ENCODE measurements at places on chromosomes 5 and 9.

DNA sequence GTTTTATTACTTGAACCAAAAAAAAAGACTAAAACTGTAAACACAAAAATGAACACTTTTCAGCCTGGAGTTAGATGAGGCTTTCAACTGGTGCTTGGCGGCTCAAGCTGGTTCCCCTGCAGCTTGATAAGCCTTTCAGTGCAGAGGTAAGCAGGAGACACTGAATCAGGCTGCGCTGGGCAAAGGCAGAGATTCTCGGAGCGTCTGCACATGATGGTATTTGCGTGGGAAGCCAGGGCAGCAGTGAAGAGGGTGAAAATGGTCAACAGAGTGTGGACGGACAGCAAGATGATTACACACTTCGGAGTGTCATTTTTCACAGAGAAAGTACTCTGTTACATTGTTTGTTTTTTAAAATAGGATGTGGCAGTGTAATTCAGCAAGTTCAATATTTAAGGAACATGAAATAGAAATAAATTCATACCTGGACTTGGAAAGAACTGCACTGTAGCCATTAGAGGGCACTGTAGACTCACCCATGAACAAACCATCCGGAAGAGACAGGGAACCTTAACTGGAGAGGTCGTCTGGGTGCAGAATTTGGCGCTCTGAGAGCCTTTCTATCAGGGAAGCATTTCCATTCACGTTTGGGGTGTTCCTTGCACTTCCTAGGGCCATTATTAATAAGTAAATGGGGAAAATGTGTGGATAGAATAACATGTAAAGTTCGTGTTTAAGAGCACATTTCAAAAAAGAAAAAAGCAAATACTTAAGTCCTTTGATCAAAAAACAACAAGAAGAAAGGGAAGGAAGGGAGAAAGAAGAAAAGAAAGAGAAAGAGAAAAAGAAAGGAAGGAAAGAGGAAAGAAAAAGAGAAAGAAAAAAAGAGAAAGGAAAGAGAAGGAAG is 69.8 kb downstream of the ICE1 start:
- peak; percentile 51 for DNase-seq

GRCh38 chr5:150783422-150783928 is 4.9 kb downstream of the SMIM3 start:
- DNase-seq, result no peak

GRCh38 chr5:180869587-180869986 is 8.5 kb upstream of the ZFP62 start:
- no peak for DNase-seq

DNA sequence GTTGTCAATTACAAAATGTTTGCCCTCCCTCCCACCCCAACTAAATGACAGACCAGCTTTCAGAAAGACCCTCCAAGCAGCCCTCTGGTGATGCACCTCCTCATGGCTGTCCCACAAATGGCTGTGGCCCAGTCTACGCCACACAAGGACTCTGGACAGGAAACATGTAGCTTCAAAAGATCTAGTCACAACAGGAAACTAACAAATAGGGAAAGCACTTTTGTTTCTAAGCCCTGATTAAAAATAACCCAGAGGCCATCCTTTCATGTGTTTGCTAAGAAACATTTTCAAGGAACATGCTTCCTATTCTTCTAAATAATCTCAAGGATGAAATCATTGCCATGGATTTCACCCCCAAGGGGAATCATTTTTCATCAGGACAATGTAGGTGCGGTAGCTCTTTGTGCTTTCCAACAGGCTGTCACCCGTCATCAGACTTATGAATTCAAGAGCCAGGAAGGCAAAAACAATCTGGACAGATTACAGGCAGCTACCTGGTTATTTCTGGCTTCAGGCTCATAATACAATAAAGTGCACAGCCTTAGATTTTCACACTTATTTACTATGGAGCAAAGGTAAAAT is 20.1 kb downstream of the PCSK1 start:
- no peak for DNase-seq

DNA sequence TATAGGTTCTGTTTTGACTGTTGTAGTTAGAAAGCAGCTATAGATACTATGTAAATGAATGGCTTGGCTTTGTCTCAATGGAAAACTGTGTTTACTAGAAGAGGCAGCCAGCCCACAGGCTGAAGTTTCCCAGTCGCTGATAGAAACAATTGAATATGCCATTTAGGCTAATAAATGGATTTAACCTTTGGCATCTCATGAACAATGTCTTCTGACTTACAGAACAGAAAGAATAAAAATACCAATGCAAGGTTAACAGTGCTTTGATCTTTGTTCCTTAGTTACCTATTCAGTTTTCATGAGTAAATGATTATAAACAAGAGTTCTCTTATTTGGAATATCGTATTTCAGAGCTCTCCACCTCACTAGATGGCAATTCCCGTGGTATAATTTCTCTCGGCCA is 120.6 kb downstream of the PAM start:
- DNase-seq, result no peak

DNA sequence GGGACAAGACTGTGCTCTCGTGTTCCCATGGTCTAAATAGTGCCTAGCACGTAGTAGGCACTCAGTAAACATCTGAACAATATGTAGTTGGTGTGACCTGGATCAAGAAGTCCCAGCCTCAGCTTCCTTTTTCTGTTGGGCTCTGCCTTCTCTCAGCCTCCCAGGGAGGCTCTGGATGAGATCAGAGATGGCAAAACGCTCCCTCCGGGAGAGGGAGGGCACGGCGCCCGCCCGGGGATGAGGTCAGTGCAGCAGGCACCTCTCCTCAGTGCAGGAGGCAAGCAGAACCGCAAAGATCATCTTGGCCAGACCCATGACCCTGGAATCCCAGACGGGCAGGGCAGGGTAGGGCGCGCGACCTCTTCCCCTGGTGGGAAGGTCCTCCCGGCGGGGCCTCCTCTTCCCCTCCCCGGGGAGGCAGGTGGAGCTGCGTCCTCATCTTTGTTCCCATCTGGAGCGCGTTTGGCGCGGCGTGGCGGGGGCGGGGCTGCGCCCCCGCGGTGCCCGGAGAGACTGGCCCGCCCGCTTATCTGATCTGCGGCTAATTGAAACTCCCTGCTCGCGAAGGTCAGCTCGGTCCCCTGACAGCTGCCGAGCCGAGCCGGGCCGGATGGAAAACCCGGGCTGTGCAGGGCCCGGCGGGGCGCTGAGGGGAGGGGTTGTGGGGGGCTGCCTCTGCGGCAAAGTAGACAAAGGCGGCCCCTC is 60.9 kb downstream of the CXXC5 start:
- no peak for DNase-seq

DNA sequence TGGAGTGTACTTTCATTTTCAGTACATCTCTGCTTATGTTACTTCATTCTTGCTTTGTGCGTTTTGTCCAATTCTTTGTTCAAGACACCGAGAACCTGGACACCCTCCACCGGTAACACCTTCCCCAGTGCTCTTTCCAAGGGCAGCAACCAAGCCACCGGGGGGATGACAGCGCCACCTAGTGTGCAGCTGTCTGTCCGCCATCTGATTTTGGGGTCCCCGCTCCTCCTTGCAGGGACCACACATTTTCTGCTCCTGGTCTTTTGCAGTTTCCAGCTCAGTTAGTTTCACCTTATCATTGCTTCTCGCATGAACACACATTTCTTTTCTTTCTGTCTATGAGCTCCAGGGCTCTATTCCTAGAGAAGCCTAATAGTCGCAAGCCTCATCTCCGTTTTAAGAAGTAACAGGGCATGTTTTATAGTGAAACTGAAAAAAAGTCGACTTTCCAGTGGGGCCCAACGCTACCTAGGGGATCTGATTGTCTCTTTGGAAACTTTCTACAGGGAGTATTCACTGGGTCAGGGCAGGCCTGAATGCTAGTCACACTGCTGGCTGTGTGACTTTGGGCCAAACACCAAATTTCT is 152.1 kb downstream of the FSTL4 start:
- DNase-seq, result peak; percentile 79

- no peak for DNase-seq
Measured at GRCh38 chr9:108511307-108511706, 344.5 kb downstream of the ACTL7B start.

GRCh38 chr5:158013939-158014338 is 155.0 kb upstream of the CLINT1 start:
- DNase-seq, result peak; percentile 55

DNA sequence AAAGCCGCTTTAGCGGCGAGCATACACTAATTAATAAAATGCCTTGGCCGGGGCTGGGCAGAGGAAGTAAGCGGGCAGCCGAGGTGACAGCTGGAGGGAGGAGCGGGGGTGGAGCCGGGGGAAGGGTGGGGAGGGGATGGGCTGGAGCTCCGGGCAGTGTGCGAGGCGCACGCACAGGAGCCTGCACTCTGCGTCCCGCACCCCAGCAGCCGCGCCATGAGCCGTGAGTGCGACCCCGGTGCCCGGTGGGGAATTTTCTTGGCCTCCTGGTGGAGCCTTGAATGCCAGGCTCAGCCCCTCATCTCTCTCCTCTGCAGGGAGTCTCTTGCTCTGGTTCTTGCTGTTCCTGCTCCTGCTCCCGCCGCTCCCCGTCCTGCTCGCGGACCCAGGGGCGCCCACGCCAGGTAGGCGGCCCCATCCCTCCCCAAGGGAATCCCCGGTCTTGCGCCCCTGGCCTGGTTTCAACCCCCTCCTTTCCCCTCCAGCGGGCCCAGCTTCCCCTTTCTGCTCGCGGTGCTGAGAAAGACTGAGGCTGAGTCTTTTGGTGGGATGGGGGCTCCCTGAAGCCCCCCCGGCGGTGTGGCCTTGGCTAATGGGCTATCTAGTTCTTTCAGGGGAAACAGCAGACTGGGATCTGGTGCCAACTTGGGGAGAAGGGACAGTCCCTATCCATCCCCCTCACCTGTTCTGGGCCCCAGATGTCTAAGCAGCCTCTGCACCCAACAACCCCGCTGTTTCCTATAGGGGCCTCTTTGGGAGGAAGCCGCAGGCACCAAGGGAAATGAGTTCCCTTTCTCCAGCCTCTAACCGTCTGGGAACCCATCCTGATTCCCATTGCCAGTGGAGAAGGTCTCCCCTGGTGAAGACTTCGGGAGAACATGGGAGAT is at the start of gene PTGS1:
TSS of gene PTGS1 (plus strand) at position 156 of the 887 bp plus-strand sequence. CDS start at position 217, 61 bp downstream.
- DNase-seq, result peak; percentile 81

- no peak for DNase-seq
Measured at GRCh38 chr5:126460977-126461376, 37.8 kb downstream of the GRAMD2B start.

GRCh38 chr5:100270023-100270771 is 265.0 kb upstream of the FAM174A start:
- DNase-seq, result no peak

GRCh38 chr9:127676638-127677037 is 30.1 kb upstream of the CFAP157 start:
- DNase-seq, result no peak

GRCh38 chr5:102758576-102758975 is 3.5 kb downstream of the PAM start:
- DNase-seq, result no peak

GRCh38 chr9:113912816-113913215 is 36.7 kb downstream of the ZNF618 start:
- no peak for DNase-seq

GRCh38 chr5:137856201-137856600 is 11.5 kb upstream of the MYOT start:
- DNase-seq, result no peak

Measured in D341Med (cell line).